Lung (tissue), 17 donors: ENCODE measurements at places on chromosomes 12 and 14. TPM values are rescaled to one million over a fixed set of nuclear protein-coding genes. Genes with fewer than 3 reads are reported as not detected.

SLC10A1 gene
- polyA plus RNA-seq = not detected

SOAT2 gene
- 0.10 TPM for polyA plus RNA-seq

ASIC1 gene
- 0.41 TPM for polyA plus RNA-seq

ACRBP gene
- 8.7 TPM for polyA plus RNA-seq

LMNTD1 gene
- 1.6 TPM for polyA plus RNA-seq

DNA sequence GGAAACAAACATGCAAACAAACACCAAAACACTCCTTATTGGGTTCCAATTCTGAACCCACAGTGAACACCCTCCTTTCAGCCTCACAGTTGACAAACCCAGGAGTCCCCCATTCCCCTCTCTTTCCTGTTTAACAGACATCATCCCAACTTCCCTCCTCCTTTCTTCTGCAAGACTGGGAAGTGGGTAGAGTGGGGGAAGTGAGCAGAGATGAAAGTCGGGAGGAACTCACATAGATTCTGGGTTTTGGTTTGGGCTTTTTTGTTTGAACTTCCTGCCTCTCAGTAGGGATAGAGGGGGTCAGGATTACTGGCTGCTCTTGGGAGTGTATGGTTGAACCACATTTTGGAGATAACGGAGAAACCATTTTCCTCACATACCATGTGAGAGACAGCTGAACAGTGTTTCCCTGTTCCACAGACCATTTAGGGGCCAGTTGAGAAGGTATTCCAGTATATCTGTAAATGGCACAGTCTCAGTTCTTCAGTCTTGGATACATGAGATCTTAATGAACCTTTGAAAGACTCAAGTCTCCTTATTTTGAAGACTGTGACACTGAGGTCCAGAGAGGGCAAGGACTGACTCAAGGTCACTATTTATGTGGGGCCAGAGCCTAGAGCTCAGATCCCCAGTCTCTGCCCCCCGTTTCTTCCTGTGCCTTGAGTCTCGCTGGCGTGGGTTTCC lies 3.9 kb upstream of the GPR84 start:
- H3K27ac ChIP-seq = no peak overlapping the region
- H3K36me3 ChIP-seq = no peaks in the 10 kb centered on the region
- peaks cover 3% of the 10 kb centered on the region for H3K27me3 ChIP-seq
- no peak overlapping the region for H3K4me3 ChIP-seq

GRCh38 chr12:43148691-43149090 lies 403.3 kb downstream of the ADAMTS20 start:
- no peak for DNase-seq
- H3K4me1 ChIP-seq = no peaks in the 10 kb centered on the region
- H3K27ac ChIP-seq = no peak overlapping the region
- no peaks in the 10 kb centered on the region for H3K27me3 ChIP-seq
- H3K4me3 ChIP-seq = no peak overlapping the region
- H3K36me3 ChIP-seq = no peaks in the 10 kb centered on the region

GRCh38 chr12:42094277-42094676 lies 50.4 kb downstream of the GXYLT1 start:
- DNase-seq = no peak
- no peak overlapping the region for H3K27ac ChIP-seq
- no peaks in the 10 kb centered on the region for H3K27me3 ChIP-seq
- H3K4me1 ChIP-seq = no peaks in the 10 kb centered on the region
- H3K36me3 ChIP-seq = peaks cover 4% of the 10 kb centered on the region

DNA sequence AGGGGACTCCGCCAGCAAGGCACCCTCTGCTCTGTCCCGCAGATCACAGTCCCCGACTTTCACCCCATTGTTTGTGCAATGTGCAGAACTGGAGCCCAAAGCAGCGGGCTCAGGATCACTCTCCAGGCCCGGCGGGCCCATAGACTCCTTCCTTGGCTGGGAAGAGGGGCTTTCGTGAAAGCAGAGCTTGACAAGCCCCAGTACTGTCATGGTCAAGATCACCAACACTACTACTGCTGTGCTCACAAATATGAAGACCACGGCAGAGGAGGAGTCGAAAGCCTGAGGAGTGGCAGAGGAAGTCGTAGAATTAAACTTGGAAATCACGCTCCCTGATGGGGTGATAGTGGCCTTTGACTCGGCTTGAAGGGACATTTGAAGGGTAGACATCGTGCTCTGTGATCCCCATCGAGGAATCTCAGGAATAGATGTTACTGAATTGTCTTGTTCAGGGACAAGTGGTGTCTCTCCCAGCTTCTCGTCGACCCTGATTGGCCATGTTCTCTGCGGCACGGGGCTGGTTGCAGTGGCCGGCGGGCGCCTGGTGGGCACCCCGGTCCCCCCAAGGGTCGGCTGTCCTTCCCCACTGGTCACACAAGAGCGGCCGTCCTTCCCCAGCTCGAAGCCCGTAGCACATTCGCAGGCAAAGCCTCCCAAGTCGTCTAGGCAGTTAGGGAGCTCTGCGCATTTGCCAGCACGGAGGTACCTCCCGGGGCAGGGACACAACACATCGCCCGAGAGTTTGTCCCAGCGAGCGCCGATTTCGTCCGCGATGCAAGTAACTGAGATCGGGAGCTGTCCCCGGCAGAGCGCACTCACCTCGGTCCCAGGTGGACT lies 1.1 kb downstream of the CLEC14A start:
- H3K27me3 ChIP-seq = peaks cover 6% of the 10 kb centered on the region
- DNase-seq = peak; percentile 14
- H3K4me1 ChIP-seq = peaks cover 3% of the 10 kb centered on the region
- peak overlapping the region; percentile 73 for H3K4me3 ChIP-seq
- no peaks in the 10 kb centered on the region for H3K36me3 ChIP-seq

DNA sequence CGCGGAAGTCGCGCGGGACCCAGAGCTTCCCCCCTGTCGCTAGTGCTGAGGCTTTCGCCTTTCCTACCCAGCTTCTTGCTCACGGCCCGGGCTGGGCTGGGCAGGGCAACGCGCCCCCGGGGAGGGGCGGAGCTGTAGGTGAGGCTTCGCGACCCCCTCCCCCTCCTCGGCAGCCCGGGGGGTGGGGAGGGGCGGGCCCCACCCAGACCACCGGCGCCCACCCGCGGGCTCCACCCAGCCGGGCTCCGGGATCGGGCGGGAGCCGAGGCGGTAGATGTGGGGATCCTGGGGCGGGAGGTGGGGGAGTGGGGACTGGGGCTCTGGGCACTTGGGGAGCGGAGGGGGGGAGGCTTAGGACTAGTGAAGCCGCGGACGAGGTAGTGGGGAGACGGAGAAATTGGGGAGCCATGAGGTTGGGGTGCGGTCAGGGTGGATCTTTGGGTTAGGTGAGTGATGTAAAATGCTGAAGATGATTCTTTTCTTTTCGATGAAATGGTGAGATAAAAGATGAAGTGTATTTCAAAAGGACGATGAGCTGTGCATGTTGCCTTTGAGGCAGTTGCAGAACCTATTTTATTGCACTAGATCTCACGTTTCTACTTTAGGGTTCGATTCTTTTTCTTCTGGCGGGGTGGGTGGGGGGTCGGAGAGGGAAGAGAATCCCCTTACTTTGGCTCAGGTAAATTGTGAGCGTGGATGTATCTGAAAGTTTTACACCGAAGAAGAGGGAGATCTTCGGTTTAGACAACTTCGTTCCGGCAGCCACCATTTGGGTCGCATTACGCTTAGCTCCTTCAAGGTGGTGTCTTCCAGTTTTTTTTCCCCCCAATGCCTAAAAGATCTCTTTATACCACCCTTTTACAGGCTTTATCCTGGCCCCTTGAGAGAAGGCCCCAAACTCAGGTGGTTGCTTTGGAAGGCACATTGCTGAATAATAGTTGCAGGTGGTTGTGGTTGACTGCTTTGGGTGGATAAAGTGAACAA lies 619 bp downstream of the ERC1 start:
- no peaks in the 10 kb centered on the region for H3K27me3 ChIP-seq
- H3K4me3 ChIP-seq = peak overlapping the region; percentile 70
- no peaks in the 10 kb centered on the region for H3K36me3 ChIP-seq
- DNase-seq = peak; percentile 17

DNA sequence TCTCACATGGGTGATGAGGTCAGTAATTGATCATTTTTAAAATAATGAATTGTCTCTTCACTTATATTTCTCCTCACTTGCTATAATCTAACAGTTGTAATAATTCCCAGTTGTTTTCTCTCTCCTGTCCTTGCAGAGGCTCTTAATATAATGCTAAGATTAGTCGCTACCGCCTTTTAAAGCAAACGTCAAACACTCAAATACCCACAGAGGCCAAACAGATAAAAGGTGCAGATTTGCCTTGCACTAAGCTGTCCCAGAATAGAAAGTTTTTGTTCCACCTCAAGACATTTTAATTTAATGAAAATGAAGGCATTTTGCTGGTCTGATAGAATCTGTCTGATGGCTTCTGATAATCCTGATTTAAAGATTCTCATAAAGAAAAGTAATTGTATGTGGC lies 159.0 kb downstream of the KICS2 start:
- peaks cover 3% of the 10 kb centered on the region for H3K36me3 ChIP-seq
- H3K27me3 ChIP-seq = no peaks in the 10 kb centered on the region
- no peak overlapping the region for H3K4me3 ChIP-seq
- H3K4me1 ChIP-seq = no peaks in the 10 kb centered on the region
- no peak for DNase-seq

DNA sequence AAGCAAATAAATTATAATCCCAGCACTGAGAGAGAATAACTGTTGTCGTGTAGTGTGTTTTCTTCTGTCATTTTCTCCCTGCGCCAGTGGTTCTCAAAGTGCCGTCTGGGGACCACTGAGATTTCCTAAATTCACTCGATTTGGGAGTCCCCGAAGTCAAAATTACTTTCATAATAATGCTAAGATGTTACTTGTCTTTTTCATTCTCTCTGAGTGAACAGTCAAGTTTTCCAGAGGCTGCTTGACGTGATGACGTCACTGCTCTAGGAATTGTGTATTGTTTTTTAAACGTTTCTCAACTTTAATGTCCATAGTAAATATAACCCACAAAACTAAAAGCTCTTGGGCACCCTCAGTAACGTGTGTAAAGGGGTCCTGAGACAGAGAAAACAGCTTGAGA lies 796 bp upstream of the POP5 start:
- no peak overlapping the region for H3K27ac ChIP-seq
- peaks cover 2% of the 10 kb centered on the region for H3K4me1 ChIP-seq
- no peak overlapping the region for H3K4me3 ChIP-seq
- DNase-seq = no peak
- peaks cover 15% of the 10 kb centered on the region for H3K36me3 ChIP-seq

GRCh38 chr12:6118891-6119568 lies 5.4 kb downstream of the VWF start:
- peak overlapping the region; percentile 50 for H3K27ac ChIP-seq
- peaks cover 3% of the 10 kb centered on the region for H3K4me1 ChIP-seq
- no peak overlapping the region for H3K4me3 ChIP-seq
- no peaks in the 10 kb centered on the region for H3K27me3 ChIP-seq
- H3K36me3 ChIP-seq = no peaks in the 10 kb centered on the region
- no peak for DNase-seq

DNA sequence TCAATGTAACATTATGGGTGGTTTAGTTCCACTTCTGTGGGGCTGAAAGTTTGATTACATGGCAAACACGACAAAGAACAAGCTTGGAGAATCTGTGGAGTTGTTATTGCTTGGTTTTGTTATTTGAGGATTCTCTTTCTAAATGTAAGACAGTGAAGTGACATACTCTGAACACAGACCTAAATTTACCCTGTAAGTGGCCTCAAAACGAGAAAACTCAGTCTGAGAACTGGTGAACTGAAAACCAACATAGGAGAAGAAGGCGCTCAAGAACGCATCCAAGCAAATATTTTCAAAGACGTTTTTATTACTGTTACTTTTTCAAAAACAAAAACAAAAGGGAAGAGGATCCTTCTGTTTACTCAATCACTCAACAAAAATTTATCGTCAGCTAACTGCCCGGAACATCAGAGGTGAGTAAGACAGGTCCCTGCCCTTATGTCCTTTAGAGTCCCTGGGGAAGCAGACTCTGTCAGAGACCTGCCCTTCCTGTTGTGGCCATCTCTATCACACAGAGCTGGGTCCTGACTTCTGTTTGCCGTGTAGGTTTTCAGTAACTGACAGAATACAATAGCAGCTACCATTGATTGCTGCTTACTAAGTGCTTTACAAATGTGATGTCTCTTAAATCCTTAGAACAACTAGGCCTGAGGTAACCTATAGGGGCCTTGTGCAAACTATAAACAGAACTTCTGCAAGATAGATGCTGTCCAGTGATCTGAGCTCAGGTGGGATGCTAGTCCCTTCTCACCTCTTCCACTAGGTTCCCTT lies 79.3 kb upstream of the C12orf71 start:
- no peaks in the 10 kb centered on the region for H3K36me3 ChIP-seq
- no peak for DNase-seq
- H3K4me3 ChIP-seq = no peak overlapping the region
- H3K27ac ChIP-seq = no peak overlapping the region
- H3K4me1 ChIP-seq = no peaks in the 10 kb centered on the region

GRCh38 chr12:120241561-120242274 lies 23.8 kb downstream of the PXN start:
- H3K27me3 ChIP-seq = no peaks in the 10 kb centered on the region
- peak; percentile 40 for DNase-seq
- H3K4me3 ChIP-seq = no peak overlapping the region
- H3K4me1 ChIP-seq = peaks cover 6% of the 10 kb centered on the region
- peak overlapping the region; percentile 62 for H3K27ac ChIP-seq
- no peaks in the 10 kb centered on the region for H3K36me3 ChIP-seq

DNA sequence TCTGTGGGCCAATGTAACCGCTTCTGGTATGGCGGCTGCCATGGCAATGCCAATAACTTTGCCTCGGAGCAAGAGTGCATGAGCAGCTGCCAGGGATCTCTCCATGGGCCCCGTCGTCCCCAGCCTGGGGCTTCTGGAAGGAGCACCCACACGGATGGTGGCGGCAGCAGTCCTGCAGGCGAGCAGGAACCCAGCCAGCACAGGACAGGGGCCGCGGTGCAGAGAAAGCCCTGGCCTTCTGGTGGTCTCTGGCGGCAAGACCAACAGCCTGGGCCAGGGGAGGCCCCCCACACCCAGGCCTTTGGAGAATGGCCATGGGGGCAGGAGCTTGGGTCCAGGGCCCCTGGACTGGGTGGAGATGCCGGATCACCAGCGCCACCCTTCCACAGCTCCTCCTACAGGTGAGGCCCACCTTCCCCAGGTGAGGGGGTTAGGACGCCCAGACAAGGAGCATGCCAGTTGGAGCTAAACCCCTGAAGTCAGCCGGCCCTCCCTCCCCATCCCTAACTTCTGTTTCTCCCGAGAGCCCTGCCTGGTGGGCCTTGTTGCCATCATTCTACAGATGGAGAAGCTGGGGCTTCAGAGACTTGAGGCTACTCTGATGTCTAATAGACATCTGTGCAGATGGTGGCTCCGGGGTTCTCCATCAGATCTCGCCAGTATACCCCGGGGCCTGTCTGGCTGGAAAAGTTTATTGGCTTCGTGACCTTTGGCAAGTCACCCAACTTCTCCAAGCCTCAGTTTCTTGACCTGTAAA lies 25.3 kb downstream of the PAPLN start:
- DNase-seq = no peak
- no peaks in the 10 kb centered on the region for H3K4me1 ChIP-seq
- H3K27ac ChIP-seq = no peak overlapping the region
- H3K27me3 ChIP-seq = no peaks in the 10 kb centered on the region
- H3K4me3 ChIP-seq = no peak overlapping the region

- H3K4me1 ChIP-seq = no peaks in the 10 kb centered on the region
- no peak overlapping the region for H3K4me3 ChIP-seq
- DNase-seq = no peak
- H3K36me3 ChIP-seq = no peaks in the 10 kb centered on the region
Measured at GRCh38 chr12:58804749-58805148, 115.6 kb downstream of the LRIG3 start.

GRCh38 chr14:98433436-98433835 lies 838.6 kb downstream of the BCL11B start:
- H3K4me3 ChIP-seq = no peak overlapping the region
- H3K27me3 ChIP-seq = no peaks in the 10 kb centered on the region
- H3K36me3 ChIP-seq = no peaks in the 10 kb centered on the region
- no peak for DNase-seq
